ENCODE measurements at places on chromosomes 12 and 14.

- no peak for DNase-seq
These were observed 628.6 kb downstream of the NRXN3 start for GRCh38 chr14:78798757-78799156.

DNA sequence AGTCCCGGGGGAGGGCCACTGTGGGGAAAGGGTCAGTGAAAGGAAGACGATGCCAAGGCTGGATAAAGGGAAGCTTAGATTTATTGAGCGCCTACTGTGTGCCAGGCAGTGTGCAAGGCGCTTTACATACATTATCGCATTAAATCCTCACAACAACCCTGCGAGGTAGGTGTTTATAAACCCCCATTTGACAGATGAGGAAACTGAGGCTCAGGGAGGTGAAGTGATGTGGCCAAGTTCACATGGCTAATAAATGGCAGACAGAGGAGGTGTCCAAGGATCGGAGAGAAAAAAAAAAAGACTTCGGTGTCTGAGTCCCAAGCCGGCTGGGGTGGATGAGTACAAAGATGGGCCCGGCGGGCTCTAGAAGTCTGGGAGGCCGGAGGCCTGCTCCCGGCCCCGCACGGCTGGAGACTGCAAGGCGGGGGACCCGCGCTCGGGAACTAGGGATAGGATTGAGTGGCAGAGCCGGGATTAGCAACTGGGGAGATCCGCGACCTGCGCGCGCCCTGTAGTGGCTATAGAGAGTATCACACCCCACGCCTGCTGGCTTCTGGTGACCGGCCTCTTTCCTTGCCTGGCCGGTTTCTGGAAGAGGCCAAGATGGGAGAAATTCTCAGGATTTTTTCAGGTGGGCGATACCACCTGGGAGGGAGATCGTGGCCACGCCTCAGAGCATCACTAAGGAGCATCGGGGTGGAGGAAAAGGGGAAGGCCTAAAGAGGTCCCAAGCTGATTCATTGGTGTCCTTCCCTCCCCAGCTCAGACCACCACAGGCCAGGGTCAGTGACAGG is 3.9 kb downstream of the DDN start:
- no peak for DNase-seq

- DNase-seq, result no peak
These were observed 177.3 kb downstream of the CHST11 start for GRCh38 chr12:104634044-104634443.

GRCh38 chr12:19142499-19142898 is 13.0 kb downstream of the PLEKHA5 start:
- no peak for DNase-seq

DNA sequence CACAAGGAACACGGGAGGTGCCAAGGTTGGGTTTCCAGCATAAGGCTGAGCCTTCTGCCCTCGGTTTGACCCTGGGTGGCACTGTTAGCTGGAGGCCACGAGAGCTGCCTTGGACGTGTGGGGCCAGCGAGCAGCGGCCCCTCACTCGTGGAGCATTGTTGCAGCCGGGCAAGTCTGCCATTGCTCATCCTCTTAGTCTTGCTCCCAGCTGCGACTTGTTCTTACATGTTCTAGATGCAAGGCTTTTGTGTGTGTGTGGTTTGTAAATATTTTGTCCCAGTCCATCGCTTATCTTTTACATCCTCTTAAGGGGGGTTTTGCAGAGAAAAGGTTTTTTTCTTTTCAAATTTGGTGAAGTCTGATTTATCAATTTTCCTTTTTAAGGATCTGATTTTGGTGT is 21.1 kb upstream of the C1S start:
- DNase-seq, result no peak

DNA sequence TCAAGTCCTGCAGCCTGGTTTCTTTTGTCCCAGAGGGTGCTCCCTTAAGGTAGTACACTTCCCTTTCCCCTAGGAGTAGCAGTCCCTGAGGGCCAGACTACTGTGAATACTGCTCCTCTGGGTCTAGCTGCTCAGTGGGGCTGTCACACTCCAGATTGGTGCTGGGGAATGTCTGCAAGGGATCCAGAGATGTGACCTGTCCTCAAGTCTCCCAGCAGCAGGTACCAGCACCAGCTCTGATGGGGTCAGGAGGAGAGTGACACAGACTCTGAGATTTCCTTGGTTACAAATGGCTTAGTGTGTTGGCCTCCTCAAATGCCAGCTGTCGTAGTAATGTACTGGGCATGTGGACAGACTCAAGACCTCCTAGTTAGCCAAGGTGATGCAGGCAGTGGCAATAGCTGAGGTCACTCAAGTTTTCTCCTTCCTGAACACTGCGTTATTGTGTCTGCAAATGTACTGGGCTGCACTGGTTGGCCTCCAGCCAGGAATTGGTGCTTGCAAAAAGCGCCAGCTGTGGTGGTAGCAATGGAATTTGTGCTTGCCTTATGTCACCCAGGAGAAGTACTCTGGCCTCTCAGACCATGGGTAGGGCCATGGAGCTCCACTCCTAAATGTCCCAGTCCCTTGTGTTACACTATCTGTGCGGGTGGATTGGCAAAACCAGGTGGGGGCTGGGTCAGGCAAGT is 36.4 kb upstream of the AEBP2 start:
- DNase-seq, result no peak

DNA sequence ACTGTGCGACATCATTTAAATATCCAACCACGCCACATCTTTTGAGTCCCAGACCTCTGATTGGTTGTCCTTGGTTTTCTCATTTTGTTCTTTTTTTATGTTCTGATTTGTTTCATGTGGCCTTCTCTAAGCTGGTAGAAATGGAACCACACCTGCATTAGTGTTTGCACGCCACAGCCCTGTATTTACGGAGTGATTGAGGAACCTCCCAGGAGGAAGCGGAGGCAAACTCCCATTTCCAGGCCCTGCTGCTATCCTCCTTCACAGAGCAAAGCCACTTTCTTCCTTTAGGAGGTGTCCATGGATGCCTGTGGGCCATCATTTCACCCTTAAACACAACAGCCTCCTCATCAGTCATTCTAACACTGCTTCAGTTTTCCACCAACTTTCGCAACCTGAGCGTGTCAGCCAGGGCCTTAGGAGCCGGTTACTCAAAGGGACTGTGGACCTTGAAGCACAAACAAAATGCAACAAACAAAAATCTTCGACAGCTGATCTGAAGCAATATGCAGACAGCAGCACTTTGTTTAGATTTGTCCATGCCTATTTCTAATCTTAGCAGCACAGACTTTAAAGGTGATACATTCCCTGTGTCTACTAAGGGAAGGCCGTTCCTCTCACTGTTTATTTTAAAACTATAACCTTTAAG is 1258.1 kb upstream of the TMEM132C start:
- DNase-seq, result no peak

DNA sequence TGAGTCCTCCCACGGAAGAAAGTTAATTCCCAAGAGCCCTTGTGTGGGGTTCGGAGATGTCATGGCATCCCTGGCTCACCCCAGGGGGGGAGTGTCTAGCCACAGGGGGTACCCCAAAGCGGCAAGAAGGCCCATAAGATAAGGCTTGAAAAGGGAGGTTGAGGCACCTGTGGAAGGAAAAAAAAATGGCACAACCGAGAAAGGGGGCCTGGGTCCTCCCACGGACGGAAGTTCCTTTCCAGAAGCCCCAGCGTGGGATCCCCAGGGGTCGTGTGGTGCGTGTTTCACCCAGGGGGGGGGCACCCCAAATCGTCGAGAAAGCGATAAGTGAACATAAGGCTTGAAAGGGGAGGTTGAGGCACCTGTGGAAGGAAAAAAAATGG is 266.7 kb downstream of the ALG10 start:
- no peak for DNase-seq

- no peak for DNase-seq
These were observed 33.4 kb downstream of the BTBD7 start for GRCh38 chr14:93299416-93299815.

- no peak for DNase-seq
These were observed 14.2 kb downstream of the HEBP1 start for GRCh38 chr12:12985817-12986408.

- no peak for DNase-seq
These were observed 1.8 kb downstream of the ITGA7 start for GRCh38 chr12:55705782-55706402.

GRCh38 chr14:61260939-61261776 is 20.0 kb downstream of the TMEM30B start:
- no peak for DNase-seq

- no peak for DNase-seq
These were observed 5.5 kb downstream of the DUSP6 start for GRCh38 chr12:89346741-89347324.

GRCh38 chr12:124097701-124098100 is 124.7 kb downstream of the ZNF664 start:
- DNase-seq, result no peak

GRCh38 chr12:29660847-29661246 is 122.9 kb downstream of the TMTC1 start:
- DNase-seq, result no peak

DNA sequence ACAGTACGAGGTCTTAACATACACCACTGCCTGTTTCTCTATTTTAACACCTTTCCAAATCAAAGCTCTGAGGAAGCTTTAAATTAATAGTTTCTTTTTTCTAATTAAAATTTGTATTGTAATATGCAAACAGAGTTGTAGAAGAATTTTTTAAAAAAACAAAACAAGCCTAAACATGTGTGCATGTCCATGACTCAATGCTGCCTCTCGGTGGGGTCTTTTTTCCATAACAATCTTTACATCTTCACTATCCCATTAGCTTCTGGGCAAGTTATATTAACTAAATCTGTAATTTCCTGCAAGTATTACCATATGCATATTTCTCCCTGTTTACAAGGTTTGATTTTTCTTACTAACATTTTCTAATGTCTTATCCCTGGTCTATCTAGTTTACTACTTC is 143.9 kb upstream of the NAV3 start:
- DNase-seq, result no peak

DNA sequence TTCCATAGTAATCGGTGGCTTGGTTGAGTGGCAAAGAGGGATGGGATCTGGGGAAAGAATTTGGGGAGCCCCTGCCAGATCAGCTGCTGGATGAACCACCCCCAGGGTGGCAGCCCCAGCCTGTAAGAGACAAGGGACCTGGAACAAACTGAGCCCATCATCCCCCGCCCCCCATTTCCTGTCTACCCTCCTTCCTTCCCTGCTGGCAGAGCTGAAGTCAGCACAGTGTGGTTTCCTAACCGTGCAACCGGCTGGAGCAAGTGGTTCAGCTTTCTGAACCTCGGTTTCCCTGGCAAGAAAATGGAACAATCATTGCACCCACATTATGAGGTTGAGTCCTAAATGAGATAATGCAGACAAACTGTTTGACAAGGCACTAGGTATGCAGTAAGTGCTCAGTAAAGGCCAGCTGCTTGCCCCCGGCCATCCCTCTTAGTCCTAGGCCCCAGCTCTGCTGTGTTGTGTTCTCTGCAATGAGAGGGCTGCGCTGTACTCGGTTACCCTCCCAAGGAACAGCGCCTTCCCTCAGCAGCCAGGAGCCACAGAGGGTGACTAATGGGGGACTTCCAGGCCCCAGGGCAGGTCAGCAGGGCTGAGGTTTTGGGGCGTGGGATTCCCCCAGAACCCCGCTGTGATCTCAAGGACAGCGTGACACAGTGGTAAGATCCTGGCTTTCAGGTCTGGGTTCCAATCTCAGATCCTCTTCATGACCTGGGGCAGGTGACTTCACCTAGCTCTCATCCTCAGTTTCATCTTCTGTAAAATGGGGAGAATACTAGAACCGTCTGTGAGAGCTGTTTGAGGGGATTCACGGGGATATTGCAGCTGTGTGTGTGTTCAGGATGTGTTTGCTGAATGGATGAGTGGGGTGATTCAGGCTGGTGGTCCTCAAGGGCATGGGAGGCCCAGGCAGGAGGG is 16.5 kb downstream of the SELPLG start:
- DNase-seq, result no peak

DNA sequence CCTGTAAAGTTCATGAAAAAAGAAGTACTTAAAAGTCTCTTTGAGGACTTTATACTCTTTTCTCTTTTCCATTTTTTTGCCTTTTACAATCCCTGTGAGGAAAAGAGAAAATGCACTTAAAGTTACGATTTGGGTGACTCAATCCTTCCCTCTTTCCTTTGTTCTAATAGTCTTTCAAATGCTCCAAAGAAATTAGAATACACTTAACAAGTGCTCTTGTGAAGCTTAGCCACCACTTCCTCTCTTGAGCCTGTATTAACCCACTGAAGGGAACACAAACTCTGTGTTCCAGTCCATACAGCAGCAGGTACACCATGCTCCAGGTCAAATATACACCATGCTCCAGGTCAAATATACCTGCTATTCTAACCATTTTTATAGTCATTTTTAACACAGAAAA is 581.1 kb upstream of the MGAT4C start:
- DNase-seq, result no peak

DNA sequence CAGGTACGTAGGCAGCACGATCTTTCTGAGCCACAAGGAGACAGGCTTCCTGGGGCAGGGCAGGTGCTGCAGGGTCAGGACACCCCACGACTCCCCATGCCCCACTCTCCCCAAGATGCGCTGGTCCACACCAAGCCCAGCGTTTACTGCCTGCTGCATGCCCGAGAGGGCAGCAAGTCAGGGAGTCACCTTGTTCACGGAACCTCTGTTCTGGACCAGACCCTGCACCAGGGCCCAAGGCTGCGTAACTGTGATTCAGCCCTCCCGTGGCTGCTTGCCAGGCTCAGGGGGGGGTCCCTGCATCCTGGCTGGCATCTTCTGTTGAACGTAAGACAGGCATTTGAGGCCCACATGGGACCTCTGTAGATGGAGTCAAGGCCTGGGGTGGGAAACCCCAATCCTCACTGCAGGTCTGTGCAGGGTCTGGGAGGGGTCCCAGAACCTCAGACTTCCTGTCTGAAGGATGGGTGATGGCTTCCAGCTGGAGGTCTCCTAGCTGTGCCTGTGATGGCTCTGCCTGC is 228.6 kb upstream of the RTL1 start:
- DNase-seq, result no peak

- no peak for DNase-seq
These were observed 3.9 kb upstream of the DACT1 start for GRCh38 chr14:58633831-58634230.

DNA sequence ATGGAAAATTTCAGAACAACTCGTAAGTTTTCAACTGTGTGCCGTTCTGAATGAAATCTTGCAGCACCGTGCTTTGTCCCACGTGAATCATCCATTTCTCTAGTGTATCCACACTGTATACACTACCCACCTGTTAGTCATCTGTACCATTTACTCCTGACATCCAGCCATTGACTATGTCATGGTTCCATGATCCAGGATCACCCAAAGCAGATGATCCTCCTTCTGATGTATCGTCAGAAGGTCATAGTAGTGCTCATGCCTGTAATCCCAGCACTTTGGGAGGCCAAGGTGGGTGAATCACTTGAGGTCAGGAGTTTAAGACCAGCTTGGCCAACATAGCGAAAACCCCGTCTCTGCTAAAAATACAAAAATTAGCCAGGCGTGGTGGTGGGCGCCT is 122.9 kb downstream of the PPHLN1 start:
- no peak for DNase-seq

Data from CMK (cell line).